ENCODE measurements at places on chromosomes 11 and 22.

GRCh38 chr11:102592634-102593581 is 32.2 kb downstream of the MMP20 start:
- H3K27me3 ChIP-seq = no peaks in the 10 kb centered on the region
- DNase-seq = no peak
- no peaks in the 10 kb centered on the region for H3K36me3 ChIP-seq
- no peak overlapping the region for H3K27ac ChIP-seq

DNA sequence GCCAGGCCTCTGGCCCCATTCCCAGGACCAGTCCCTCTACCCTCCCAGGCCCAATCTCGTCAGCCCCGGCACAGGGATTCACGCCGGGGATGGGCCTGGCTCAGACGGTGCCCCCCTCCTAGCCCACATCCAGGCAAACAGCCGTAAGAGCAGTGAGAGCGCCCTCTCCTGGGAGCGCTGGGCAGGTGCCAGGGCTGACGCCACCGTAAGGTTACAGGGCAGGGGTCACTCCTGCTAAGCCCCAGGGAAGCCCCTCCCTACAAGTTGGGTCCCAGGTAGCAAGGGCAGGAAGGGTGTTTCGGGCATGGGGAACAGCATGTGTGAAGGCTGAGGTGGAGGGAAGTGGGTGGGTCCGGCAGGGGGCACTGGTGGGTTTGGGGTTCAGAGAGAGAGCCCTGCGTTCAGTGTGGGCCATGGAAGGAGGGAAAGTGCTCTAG is 19.2 kb upstream of the PPARA start:
- no peaks in the 10 kb centered on the region for H3K27me3 ChIP-seq
- H3K27ac ChIP-seq = no peak overlapping the region
- H3K4me3 ChIP-seq = no peak overlapping the region

DNA sequence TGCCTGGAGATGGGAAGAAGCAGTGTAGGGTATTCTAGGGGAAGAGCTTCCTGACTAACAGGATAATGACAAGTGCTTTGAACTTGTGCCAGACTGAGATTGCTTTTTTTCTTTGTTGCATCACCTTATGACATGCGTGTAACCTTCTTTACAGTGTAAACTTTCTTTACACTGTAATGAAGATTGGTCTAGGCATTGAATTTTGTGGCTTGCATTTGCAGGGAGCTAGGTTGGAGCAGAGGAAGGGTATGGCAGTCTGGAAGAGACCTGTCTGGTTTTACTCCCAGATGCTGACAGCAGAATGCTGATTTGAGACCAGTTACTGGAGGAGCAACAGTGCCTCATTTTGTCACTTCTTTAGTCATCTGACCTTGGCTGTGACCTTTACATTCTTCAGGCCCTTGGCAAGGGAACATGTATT is 5.6 kb downstream of the DDB2 start:
- no peaks in the 10 kb centered on the region for H3K27me3 ChIP-seq
- H3K4me1 ChIP-seq = peaks cover 54% of the 10 kb centered on the region
- peaks cover 66% of the 10 kb centered on the region for H3K36me3 ChIP-seq

- no peaks in the 10 kb centered on the region for H3K4me1 ChIP-seq
- no peaks in the 10 kb centered on the region for H3K27me3 ChIP-seq
- no peak for DNase-seq
- H3K4me3 ChIP-seq = no peak overlapping the region
Observed at GRCh38 chr11:122339436-122340060, 223.5 kb upstream of the BLID start.

GRCh38 chr11:44589301-44589700 is 23.8 kb downstream of the CD82 start:
- no peak overlapping the region for H3K4me3 ChIP-seq
- peaks cover 19% of the 10 kb centered on the region for H3K36me3 ChIP-seq
- DNase-seq = no peak
- no peaks in the 10 kb centered on the region for H3K27me3 ChIP-seq
- H3K4me1 ChIP-seq = peaks cover 18% of the 10 kb centered on the region

- H3K27me3 ChIP-seq = no peaks in the 10 kb centered on the region
- DNase-seq = no peak
- H3K27ac ChIP-seq = no peak overlapping the region
- H3K36me3 ChIP-seq = no peaks in the 10 kb centered on the region
- H3K4me1 ChIP-seq = no peaks in the 10 kb centered on the region
Observed at GRCh38 chr11:41382927-41383326, 76.5 kb downstream of the LRRC4C start.

DNA sequence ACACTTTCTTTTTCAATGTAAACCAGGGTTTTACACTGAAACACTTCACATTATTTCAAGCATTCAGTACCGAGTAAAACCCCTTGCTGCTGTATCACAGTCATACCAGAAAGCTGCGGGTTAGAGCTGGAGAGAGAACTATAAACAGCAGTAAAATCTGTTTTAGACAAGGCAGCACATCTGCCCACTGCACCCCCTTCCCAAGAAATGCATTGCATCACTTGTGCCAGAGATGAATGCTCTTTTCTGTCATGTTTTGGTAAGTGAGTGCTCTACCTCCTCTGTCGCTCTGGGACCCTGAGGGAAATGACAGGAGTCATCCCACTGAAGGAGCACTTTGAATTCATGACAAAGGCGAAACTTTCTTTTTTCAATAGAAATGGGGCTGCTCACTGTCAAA is 107.2 kb downstream of the MAML2 start:
- no peaks in the 10 kb centered on the region for H3K27me3 ChIP-seq
- peaks cover 41% of the 10 kb centered on the region for H3K4me1 ChIP-seq
- peaks cover 18% of the 10 kb centered on the region for H3K36me3 ChIP-seq
- peak; percentile 88 for DNase-seq

DNA sequence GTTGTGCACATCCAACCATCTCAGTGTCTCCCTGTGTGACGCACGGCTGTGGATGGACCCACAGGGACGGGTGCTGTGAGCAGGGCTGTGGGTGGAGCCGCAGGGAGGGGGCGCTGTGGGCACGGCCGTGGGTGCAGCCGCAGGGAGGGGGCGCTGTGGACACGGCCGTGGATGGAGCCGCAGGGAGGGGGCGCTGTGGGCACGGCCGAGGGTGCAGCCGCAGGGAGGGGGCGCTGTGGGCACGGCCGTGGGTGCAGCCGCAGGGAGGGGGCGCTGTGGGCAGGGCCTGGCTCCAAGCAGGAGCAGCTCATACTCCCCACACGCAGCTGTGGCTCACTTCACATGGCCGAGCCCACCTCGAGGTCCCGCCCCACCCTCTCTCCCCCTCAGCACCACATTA is 6.0 kb upstream of the MAPK11 start:
- peaks cover 4% of the 10 kb centered on the region for H3K4me1 ChIP-seq
- H3K36me3 ChIP-seq = no peaks in the 10 kb centered on the region
- peak; percentile 80 for DNase-seq
- H3K27ac ChIP-seq = no peak overlapping the region
- H3K27me3 ChIP-seq = peaks cover 5% of the 10 kb centered on the region
- no peak overlapping the region for H3K4me3 ChIP-seq

- H3K4me1 ChIP-seq = no peaks in the 10 kb centered on the region
- H3K4me3 ChIP-seq = no peak overlapping the region
- H3K36me3 ChIP-seq = no peaks in the 10 kb centered on the region
- peaks cover 15% of the 10 kb centered on the region for H3K27me3 ChIP-seq
- no peak overlapping the region for H3K27ac ChIP-seq
- DNase-seq = no peak
Observed at GRCh38 chr11:11701070-11701469, 79.3 kb upstream of the GALNT18 start.

DNA sequence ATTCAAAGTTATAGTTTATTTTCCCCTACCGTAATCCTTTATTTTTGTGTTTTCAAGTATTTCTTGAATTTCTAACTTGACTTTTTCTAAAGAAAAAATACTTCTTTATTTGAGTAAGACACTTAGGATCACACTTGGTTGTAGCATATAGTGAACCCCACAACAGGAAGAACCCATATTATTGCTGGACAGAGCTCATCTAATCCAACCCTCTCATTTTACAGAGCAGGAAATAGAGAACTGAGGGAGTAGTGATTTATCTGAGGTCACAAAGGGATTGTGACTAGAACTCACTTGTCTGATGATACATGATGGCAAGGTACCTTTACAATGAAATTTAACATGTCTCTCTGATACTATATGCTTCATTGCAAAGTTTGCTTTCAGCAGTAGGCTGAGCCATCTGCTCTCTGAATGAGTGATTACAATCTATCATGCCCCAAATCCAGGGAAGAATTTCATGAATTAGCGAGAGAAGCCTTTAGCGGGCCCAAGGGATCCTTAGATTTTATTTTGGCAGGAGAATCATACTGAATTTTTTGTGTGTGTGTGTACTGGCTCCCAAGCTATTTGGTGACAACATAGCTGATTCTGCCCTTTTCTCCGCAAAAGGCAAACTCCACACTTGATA is 9.8 kb downstream of the SLC17A6 start:
- no peaks in the 10 kb centered on the region for H3K36me3 ChIP-seq
- peaks cover 35% of the 10 kb centered on the region for H3K27me3 ChIP-seq
- DNase-seq = no peak
- H3K4me1 ChIP-seq = no peaks in the 10 kb centered on the region
- H3K27ac ChIP-seq = no peak overlapping the region

- no peaks in the 10 kb centered on the region for H3K27me3 ChIP-seq
- no peak overlapping the region for H3K4me3 ChIP-seq
- H3K27ac ChIP-seq = no peak overlapping the region
Observed at GRCh38 chr11:62842171-62842741, 2.9 kb upstream of the WDR74 start.

DNA sequence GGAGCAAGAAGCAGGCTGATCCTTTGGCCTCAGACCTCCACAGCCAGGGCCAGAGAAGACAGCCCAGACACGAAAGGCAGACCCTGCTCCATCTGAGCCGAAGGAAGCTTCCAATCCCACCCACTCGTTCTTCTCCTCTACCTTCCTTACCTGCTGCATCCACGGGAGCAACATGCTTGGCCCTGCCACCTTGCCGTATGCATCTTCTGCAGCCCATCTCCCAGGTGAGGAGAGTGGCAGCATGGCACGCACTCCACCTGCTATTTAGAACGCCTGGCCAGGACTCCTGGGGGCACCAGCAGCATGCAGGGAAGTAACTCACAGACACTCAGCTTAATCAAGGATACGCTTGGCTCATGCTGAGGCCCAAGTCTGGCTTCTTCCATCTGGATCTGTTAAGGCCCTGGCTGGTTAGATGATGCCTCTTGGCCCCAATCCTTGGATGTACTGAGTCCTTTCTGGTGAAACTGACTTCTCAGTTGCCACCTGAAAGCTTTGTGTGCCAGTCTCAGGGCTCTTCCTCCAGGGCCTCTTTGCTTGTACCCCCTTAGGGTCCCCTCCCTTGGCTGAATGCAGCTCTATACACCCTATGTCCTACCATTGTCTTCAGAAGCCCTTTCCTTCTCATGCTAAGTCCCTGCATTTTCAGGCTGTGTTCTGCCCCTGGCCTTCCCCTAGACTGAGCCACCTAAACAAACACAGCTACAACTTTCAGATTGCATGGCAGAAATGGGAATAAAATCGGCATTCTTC is 604.9 kb downstream of the BUD13 start:
- no peaks in the 10 kb centered on the region for H3K4me1 ChIP-seq
- H3K27ac ChIP-seq = no peak overlapping the region
- H3K4me3 ChIP-seq = no peak overlapping the region
- no peak for DNase-seq
- no peaks in the 10 kb centered on the region for H3K36me3 ChIP-seq

GRCh38 chr22:29873943-29874342 is 9.0 kb upstream of the MTMR3 start:
- H3K27me3 ChIP-seq = peaks cover 24% of the 10 kb centered on the region
- DNase-seq = no peak
- H3K4me1 ChIP-seq = peaks cover 4% of the 10 kb centered on the region
- no peak overlapping the region for H3K4me3 ChIP-seq
- H3K36me3 ChIP-seq = no peaks in the 10 kb centered on the region

DNA sequence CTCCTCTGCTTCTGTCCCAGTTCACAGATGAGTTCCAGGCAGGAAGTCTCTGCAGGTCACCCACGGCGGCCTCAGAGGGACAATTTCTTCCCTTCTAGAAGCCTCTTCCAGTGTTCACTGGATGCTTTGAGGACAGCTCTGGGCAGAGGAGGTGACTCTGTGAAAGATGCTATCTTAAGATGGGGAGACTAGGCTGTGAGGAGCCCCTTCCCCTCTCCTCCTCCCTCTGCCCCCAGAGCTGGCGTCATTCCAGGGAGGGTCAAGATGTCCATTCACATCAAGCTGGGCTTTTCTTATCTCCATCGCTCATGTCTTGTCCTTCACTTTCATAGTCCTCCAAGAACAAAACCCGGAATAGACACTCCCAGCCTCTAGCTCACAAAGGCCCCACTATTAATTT is 3.3 kb downstream of the APLNR start:
- no peaks in the 10 kb centered on the region for H3K36me3 ChIP-seq
- H3K4me3 ChIP-seq = no peak overlapping the region
- H3K4me1 ChIP-seq = peaks cover 2% of the 10 kb centered on the region
- no peak overlapping the region for H3K27ac ChIP-seq
- no peak for DNase-seq

GRCh38 chr11:1570896-1571759 is 943 bp downstream of the DUSP8 start:
- no peak overlapping the region for H3K27ac ChIP-seq
- peaks cover 27% of the 10 kb centered on the region for H3K27me3 ChIP-seq
- no peak for DNase-seq
- H3K4me1 ChIP-seq = peaks cover 8% of the 10 kb centered on the region
- no peak overlapping the region for H3K4me3 ChIP-seq

- H3K4me1 ChIP-seq = no peaks in the 10 kb centered on the region
- peaks cover 26% of the 10 kb centered on the region for H3K27me3 ChIP-seq
- H3K4me3 ChIP-seq = no peak overlapping the region
Observed at GRCh38 chr11:122098261-122098980, 17.6 kb downstream of the BLID start.

- no peak overlapping the region for H3K4me3 ChIP-seq
- no peaks in the 10 kb centered on the region for H3K4me1 ChIP-seq
- H3K27me3 ChIP-seq = no peaks in the 10 kb centered on the region
- peaks cover 46% of the 10 kb centered on the region for H3K36me3 ChIP-seq
- no peak overlapping the region for H3K27ac ChIP-seq
Observed at GRCh38 chr22:19514831-19515565, 9.2 kb downstream of the CLDN5 start.

- H3K27ac ChIP-seq = no peak overlapping the region
- H3K4me1 ChIP-seq = no peaks in the 10 kb centered on the region
- H3K4me3 ChIP-seq = no peak overlapping the region
- H3K27me3 ChIP-seq = peaks cover 5% of the 10 kb centered on the region
Observed at GRCh38 chr22:43532301-43533155, 120.7 kb downstream of the MPPED1 start.

GRCh38 chr11:78860720-78861422 is 286.2 kb upstream of the NARS2 start:
- H3K27ac ChIP-seq = no peak overlapping the region
- no peaks in the 10 kb centered on the region for H3K4me1 ChIP-seq
- H3K27me3 ChIP-seq = peaks cover 11% of the 10 kb centered on the region
- no peaks in the 10 kb centered on the region for H3K36me3 ChIP-seq
- no peak overlapping the region for H3K4me3 ChIP-seq

DNA sequence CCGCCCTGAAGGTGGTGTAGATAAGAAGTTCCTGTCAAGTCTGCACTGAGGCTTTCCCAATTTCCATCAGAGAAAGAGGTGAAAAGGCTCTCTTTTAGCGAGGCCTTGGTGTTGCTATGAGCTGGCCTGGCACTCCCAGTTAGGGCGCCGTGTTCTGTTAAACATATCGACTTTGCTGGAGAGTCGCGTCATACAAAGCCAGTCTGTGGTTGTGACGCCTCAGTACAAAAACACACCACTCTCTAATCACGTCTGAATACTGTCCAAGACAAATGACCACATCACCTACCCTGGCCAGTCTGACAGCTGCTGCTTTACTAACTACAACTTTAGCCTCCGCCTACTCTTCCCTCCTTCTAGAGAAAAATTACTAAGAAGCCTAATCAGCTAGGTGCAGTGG is 8.0 kb upstream of the TOLLIP start:
- H3K4me1 ChIP-seq = no peaks in the 10 kb centered on the region
- peaks cover 31% of the 10 kb centered on the region for H3K27me3 ChIP-seq
- H3K4me3 ChIP-seq = no peak overlapping the region
- DNase-seq = no peak

- H3K36me3 ChIP-seq = no peaks in the 10 kb centered on the region
- DNase-seq = no peak
- H3K4me3 ChIP-seq = no peak overlapping the region
- H3K27ac ChIP-seq = no peak overlapping the region
- H3K27me3 ChIP-seq = peaks cover 2% of the 10 kb centered on the region
Observed at GRCh38 chr22:42768385-42769035, 47.8 kb upstream of the A4GALT start.

Data from activated CD8-positive, alpha-beta memory T cell treated with anti-CD3 and anti-CD28 coated beads, Interleukin-2, amount 10 ng/mL, durations not matched to agents 7 days and 5 days (primary cell).